GM04503 (cell line): ENCODE measurements at places on chromosomes 1 and 21.

DNA sequence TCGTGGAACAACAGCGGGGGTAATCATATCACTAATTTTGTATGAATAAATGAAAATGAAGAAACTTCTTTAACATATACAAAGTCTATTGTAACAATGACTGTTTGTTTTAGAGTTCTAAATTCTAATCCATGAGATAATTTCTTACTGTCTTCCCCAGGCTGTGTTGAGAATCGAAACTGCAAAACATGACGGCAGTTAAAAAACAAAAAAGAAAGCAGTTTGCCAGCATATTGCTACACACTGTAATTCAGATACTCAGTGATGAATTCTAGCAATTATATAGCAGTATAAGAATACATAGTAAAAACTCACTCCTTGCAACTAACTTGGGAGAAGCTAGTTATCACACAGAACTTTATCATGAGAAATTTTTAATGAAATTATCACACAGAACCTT lies 22.1 kb downstream of the INSL5 start:
- no peak for DNase-seq

GRCh38 chr1:22471078-22471477 lies 19.4 kb downstream of the ZBTB40 start:
- DNase-seq = no peak

GRCh38 chr1:31792116-31792515 lies 23.7 kb downstream of the SPOCD1 start:
- DNase-seq = no peak

DNA sequence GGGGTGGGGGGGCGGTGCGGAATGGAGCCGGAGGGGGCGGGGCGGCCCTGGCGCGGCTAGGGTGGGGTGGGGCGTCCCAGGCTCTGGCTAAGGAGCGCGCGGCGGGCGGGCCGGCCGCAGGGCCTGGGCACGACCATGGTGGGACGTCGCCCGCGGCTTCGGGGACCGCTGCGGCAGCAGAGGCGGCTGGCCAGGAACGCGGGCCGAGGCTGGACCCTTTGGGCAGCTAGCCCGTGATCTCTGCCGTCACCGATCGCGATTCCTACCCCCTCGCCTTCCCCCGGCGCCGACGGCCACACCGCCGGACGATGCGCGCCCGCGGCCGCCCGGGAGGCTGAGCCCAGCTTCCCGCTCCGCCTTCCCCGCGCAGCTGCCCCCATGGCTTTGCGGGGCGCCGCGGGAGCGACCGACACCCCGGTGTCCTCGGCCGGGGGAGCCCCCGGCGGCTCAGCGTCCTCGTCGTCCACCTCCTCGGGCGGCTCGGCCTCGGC lies at the start of gene MAP3K21:
TSS of gene MAP3K21 (plus strand) at position 74 of the 491 bp plus-strand sequence. CDS start at position 379, 305 bp downstream.
- no peak for DNase-seq

DNA sequence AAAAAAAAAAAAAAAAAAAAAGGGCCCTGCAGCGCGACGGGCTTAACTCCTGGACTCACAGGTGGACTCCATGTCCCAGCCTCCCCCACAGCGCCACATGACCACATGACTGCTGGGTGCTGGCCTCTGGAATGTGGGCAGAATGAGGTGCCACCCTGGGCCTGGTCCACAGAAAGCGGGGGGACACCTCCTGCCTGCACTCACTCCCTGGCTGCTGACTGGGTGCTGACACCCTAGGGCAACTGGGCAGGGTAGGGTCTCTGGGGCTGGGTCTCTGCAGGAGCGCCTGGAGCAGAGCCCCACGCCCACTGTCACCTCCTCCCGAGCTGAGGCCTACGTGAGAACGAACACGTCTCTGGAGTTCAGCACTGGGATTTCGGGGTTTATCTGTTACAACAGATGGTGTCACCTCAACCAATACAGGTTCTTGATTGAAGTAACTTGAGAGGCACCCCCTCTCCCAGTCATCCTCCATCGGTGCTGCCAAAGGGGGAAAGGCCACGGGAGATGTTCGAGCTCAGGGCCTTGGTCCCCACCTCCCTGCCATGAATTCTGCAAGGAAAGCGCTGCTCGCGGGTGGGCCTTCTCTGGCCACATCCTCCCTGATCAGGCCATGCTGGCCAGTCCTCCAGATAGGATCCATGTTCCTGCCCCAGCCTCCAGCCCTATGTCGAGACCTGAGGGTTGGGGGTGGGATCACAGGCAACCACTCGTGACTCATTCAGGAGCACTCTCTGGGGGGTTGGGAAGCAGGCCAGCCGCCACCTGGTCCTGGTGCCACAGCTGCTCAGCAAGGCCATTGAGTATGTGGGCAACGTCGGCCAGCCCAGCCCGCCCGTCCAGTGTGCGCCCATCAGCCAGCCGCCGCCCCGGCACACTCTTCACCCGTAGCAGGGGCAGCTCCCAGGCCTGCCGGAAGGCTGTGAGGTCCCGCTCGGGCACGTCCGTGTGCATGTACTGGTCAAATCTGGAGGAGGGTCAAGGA lies 5.4 kb downstream of the CPLANE2 start:
- DNase-seq = no peak

DNA sequence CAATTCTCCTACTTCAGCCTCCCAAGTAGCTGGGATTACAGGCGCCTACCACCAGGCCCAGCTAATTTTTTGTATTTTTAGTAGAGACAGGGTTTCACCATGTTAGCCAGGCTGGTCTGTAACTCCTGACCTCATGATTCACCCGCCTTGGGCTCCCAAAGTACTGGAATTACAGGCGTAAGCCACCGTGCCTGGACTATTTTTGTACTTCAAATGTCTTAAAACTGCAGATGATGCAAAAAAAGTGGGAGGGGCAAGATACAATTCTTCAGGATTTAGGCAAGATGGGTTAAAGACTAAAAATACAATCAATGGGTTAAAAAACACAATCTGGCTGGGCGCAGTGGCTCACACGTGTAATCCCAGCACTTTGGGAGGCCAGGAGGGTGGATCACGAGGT lies 4.7 kb downstream of the SCAF4 start:
- no peak for DNase-seq

- no peak for DNase-seq
Measured at GRCh38 chr1:41285818-41286217, 43.7 kb upstream of the SCMH1 start.

GRCh38 chr1:94090761-94091160 lies 30.2 kb downstream of the ABCA4 start:
- DNase-seq = no peak

DNA sequence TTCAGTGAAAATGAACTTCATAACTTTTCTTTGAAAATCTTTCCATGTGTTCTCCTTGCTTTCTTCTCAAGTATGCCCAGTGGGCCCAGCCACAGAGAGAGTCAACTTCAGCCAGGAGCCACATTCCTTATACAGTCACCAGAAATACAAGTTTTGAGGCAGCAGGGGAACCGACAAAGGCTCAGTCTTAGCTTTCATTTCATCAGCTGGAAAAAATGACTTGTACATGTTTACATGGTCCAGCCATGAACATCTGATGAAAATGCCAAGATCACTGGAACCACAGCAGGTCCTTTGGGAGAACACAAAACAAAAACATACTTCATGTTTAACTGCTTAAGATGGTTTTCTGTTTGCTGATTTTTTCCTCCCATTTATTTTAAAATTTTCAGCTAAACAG lies 72.5 kb downstream of the SYDE2 start:
- DNase-seq = no peak

DNA sequence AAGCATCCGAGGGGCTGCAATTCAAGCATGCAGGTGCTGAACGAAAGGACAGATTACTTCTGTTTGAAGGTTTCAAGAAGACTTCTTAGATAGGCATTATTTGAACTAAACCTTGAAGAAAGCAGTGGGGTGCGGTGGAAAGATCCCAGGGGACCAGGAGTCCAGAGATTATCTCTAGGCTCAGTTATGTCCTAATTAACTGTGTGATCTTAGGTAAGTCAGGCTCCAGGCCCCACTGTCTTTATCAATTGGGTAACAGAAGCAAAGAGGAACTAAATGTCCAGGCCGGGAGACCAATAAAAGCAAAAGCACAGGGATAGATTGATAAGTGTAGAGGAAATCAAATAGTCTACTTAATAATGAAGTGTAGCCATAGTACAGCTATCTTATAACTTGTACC lies 72.9 kb upstream of the CDC42BPA start:
- no peak for DNase-seq

DNA sequence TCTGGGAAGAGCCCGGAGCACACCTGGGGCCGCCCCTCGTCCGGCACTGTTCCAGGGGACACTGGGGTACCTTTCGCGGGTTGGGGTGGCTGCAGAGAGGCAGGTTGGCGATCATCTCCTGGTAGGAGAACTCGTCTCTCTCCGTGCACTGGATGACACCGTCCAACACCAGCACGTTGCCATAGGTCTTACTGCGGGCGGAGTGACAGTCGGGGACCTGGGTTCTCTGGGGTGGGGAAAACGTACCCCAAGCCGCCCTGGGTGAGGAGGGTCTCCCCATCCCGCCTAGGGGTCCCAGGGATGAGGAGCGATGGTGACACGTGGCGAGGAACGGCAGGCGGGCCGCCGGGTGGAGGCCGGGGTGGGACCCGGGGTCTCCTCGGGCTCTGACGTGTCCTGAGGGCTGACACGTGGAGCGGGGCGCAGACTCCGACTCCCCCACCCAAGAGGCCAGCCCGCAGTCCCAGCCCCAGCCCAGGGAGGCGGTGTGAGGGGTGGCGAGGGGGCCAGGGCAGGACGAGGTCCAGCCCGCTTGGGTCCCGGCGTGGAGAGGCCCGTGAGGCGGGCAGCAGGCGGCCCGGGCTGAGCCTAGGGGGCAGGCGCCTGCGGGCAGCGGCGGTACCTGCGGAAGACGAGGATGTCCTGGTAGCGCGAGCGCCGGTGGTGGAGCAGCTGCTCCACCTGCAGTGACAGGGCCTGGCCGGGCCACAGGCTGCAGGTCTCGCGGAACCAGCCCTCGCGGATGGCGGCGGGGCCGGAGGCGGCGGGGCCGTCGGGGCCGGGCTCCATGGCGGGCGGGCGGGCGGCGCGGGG lies 457 bp downstream of the SRM start:
- no peak for DNase-seq

GRCh38 chr1:171769754-171770153 lies 11.7 kb upstream of the METTL13 start:
- DNase-seq = no peak

DNA sequence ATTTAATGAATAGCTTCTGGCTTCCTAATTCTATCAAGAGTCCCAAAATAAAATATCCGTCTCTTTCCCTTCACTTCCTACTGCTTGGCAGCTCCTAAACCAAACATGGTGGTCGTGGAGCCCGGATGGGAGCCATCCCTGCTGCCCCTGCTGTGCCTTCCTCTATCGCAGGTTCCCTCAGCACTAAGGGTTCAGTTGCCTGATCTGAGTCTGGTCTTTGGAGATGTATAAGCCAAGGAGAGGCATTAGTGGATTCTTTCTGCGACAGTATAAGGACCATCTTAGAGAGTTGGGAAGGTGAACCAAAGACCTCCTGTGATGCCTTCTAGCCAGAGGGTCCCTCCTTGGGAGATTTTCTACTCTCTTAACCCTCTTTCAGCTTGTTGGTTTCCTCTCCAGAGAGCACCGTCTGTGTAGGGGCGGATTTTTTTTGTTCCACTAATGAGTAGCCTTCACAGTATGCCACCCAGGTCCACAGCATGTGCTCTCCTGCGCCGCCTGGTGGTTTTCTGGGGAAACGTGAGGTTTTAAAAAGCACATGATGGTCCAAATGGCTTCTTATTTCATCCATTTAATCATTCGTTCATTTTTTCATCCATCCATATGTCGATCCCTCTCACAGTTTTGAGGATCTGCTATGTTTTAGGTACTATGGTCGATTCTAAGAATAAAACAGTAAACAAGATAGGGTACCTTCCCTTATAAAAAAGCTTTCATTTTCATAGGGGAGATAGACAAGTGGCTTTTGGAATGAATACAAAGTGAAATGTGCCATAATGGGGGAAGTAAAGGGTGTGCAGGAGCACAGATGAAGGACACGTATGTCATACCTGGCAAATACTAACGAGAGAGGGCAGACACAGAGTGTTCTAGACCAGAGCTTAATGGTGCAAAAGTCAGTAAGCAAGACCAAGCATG lies 71.0 kb downstream of the NFASC start:
- peak; percentile 5 for DNase-seq

DNA sequence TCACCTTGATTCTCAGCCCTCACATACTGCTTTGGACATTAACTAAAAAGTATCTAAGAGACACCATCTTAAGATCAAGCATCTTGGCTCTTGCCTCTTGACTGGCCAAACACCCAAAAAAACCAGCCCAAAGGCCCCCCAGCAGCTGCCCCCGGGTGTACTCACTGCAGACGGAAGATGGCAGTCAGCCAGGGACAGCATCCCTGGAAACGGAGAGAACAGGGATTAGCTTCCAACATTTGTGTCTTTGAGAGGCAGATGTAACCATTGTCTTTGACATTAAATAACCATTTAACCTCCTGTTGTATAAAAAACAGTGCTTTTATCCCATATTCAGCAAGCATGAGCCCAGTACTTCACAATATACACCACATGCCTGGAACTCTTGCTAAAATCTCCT lies 11.3 kb downstream of the TMEM63A start:
- DNase-seq = no peak

GRCh38 chr1:235017191-235017590 lies 111.4 kb downstream of the TOMM20 start:
- DNase-seq = no peak

GRCh38 chr1:229047840-229048620 lies 222.9 kb upstream of the RAB4A start:
- no peak for DNase-seq

- peak; percentile 11 for DNase-seq
Measured at GRCh38 chr1:92709738-92710137, 75.2 kb downstream of the EVI5 start.

DNA sequence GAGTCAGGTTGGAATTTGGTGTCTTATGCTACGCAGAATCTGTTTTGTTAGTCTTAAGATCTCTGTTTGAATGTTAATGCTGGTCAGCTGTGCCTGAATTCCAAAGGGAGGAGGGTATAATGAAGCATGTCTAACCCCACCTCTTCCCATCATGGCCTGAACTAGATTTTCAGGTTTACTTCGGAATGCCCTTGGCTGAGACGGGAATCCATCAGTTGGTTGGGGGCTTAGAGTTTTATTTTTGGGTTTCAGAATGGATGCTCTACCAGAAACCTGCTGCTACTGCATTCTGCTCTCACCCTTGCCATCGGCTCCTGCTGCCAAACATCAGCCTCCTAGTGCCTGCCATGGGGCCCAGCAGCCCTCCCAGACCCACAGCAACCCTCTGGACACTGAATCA lies 24.1 kb upstream of the ETV3 start:
- no peak for DNase-seq

GRCh38 chr1:163263818-163264655 lies 57.7 kb upstream of the NUF2 start:
- no peak for DNase-seq

- no peak for DNase-seq
Measured at GRCh38 chr1:204705493-204705811, 19.9 kb upstream of the LRRN2 start.

DNA sequence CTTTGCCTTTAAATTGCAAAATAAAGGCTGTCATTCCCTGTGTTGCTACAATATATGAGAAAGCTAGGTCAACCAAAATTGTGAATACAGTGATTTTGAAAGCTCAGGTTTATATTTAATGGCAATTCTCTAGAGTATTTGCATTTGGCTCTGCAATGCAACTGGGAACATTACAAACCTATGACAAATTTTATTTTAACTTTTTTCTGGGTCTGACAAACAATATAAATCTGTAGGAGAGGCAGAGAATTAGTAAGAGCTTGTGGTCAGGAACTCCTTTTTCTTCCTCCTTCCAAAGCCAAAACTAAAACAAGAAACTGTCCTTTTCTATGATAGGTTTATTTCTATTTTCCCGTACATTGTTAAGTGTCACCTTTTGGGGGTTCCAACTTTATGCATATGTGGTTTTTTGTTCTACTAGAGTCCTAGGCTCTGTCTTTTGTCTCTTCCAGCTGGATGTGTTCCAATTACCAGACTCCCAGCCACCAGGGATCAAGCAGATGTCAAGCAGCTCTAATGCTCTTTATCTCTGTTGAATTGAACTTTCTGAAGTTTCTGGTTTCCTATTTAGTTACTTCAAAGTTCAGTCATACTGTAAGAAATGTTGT lies 106.9 kb downstream of the ASH1L start:
- peak; percentile 26 for DNase-seq
